Stimulated activated CD4-positive, alpha-beta T cell treated with anti-CD3 and anti-CD28 coated beads, Interleukin-12 subunit alpha, Interleukin-12 subunit beta, amount 100 ng/mL, for 24 hours (primary cell): ENCODE measurements at places on chromosomes 3 and 15.

GRCh38 chr3:195897081-195897852 is 11.1 kb downstream of the TNK2 start:
- DNase-seq = no peak

DNA sequence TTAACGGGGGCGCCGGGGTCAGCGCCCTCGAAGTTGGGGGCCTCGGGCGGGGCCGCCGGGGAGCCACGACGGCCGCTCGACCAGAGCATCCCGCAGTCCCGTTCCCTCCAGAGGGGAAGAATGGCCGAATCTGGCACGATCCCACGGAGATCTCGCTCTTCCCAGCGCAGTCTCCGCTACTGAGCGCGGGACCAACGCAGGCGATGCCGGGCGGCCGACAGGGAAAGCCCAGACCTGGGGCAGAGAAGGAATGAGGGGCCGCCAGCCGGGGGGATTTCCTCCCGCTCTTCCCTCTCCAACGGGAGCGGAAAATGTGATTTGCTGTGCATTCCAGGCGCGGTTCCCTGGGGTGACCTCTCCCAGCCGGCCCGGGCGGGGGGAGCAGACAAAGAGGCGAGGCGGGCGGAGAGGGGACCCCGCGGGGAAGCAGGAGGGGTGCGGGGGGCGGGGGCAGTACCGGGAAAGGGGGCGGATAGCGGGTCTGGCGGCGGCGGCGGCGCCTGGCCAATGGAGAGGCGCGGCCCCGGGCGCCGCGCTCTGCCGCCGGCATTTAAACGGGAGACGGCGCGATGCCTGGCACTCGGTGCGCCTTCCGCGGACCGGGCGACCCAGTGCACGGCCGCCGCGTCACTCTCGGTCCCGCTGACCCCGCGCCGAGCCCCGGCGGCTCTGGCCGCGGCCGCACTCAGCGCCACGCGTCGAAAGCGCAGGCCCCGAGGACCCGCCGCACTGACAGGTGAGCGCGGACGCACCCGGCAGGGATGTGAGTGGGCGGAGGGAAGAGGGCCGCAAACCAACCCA is at the start of gene GREM1:
TSS of gene GREM1 (plus strand) at position 579 of the 801 bp plus-strand sequence. CDS start 12,687 bp downstream, outside the sequence.
- DNase-seq = no peak

GRCh38 chr3:150878996-150879575 is 26.2 kb downstream of the MINDY4B start:
- DNase-seq = no peak

GRCh38 chr3:154121701-154122551 is 736 bp downstream of the ARHGEF26 start:
- DNase-seq = no peak
